A549 treated with GW870086 at 1 μM for 4 hours (cell line): ENCODE measurements at places on chromosomes 1 and 21. TPM values are rescaled to one million over a fixed set of nuclear protein-coding genes. Genes with fewer than 3 reads are reported as not detected.

HOOK1 gene
- 0.09 to 0.38 TPM (median 0.22 TPM) in 5 replicates for total RNA-seq

CASP9 gene
- total RNA-seq: 4.8 to 6.7 TPM (median 5.8 TPM) in 5 replicates

RGS8 gene
- total RNA-seq: not detected in 5 replicates

ZNF648 gene
- total RNA-seq: not detected in 5 replicates

TNFSF4 gene
- total RNA-seq: 0.06 to 0.09 TPM (median 0.09 TPM) in 4 of 5 replicates, not detected in the other

OR2T29 gene
- total RNA-seq: not detected in 5 replicates
